Activated CD4-positive, alpha-beta T cell treated with anti-CD3 and anti-CD28 coated beads, Interleukin-2, amount 10 ng/mL, durations not matched to agents 24 days and 14 days (primary cell): ENCODE measurements at places on chromosomes 6 and 20. TPM values are rescaled to one million over a fixed set of nuclear protein-coding genes. Genes with fewer than 3 reads are reported as not detected.
A peak's percentile ranks its signal among the peaks of the same experiment; 100 is the strongest.

GRCh38 chr6:108168501-108169463 lies 3.0 kb downstream of the NR2E1 start:
- peak; percentile 60 for DNase-seq

- DNase-seq, result no peak
Measured at GRCh38 chr6:132194529-132194928, 206.7 kb downstream of the MOXD1 start.

- DNase-seq, result no peak
Measured at GRCh38 chr6:124495665-124496190, 466.5 kb upstream of the RNF217 start.

The SIRPB1 gene
- total RNA-seq, result 0.82 and 2.8 TPM in 2 replicates

GRCh38 chr6:25052181-25052580 lies 116.4 kb upstream of the RIPOR2 start:
- no peak for DNase-seq

The BTNL2 gene
- total RNA-seq, result not detected in 2 replicates

The CST2 gene
- total RNA-seq, result not detected in 2 replicates
